ENCODE measurements at places on chromosomes 11 and 22. TPM values are rescaled to one million over a fixed set of nuclear protein-coding genes. Genes with fewer than 3 reads are reported as not detected.

TENM4 gene
- 0.03 TPM for total RNA-seq

DNA sequence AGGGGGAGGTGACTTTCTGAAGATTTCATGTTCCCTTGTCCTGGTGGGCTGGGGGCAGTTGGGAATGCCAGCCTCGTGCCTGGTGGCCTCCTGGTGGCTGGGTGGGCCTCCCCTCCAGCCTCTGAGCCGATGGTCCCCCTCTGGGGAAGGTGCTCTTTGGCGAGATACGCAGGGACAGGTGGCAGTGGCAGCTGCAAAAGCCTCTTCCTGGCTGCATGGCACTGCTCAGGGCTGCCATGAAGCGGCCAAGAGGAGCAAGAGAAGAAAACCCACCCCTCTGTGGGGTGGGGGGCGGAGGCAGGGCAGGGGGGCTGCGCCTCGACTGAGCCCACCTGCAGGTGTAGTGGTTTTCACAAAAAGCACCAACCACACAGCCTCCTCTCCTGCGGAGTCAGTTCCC, 61.8 kb upstream of the PHF21B start:
- DNase-seq = no peak

OR52N4 gene
- total RNA-seq = 3.8 TPM

GRCh38 chr11:66126808-66127555, 56.9 kb downstream of the PACS1 start:
- DNase-seq = peak; percentile 59

GPR152 gene
- not detected for total RNA-seq

SPI1 gene
- 5.8 TPM for total RNA-seq

DNA sequence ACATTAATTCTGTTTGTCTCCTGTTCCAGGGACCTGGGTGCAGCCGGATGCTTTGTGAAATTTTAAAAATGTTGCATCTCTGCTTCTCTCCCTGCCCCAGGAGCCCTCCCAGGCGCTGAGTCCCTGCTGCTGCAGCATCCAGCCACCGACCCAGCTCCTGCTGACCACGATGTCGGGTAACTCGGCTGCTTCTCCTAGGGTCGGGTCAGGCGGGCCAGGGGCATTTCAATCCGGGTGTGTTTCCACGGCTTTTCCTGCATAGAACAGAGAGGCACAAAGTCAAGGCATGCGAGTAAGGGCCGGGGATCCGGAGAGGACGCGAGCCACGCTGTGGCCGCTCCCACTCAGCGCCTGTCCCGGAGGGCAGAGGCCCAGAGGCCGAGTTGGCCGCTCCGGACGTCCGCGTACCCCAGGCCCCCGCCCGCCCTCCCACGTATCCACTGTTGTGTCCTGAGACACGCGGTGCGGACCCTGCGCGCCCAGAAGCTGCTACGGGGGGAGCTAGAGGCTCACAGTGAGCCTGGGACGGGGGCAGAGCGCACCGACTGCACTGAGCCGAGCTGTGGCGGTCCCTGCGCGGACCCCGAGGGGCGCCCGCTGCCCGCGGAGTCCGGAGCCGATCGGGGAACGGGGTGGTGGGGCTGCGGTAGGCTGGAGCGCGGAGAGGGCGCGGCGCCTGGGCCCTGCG, at the start of gene POU2AF3:
POU2AF3 (plus strand) TSS at position 134 of the 688 bp plus-strand sequence; CDS start at position 170, 36 bp downstream.
- no peak for DNase-seq

TBX1 gene
- total RNA-seq = 0.20 TPM

GLYAT gene
- total RNA-seq = not detected

DNA sequence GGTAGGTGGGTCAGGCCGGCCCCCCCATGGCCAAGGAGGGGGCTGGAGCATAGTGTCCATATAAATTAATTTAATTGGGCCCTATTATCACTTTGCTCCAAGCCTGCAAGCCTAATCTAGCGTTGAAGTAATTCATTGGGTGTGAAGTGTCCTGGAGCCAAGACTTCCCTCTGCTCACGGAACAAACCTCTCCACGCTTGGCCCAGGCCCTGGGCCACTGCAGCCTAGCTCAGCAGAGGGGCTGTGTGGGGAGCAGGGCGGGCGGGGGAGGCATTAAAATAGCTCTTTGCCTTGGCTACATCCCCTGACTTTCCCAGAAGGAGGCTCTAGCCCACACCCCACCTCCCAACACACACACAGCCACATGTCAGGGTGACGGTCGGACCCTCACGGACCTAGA, 73.5 kb downstream of the THAP12 start:
- no peak for DNase-seq

FJX1 gene
- total RNA-seq = 0.23 TPM

- DNase-seq = no peak
Observed at GRCh38 chr11:98568013-98568412, 452.7 kb upstream of the CNTN5 start.

GRCh38 chr11:85154294-85154693, 472.9 kb downstream of the DLG2 start:
- no peak for DNase-seq

Data from T-cell (primary cell).